ENCODE measurements at places on chromosomes 6 and 20. TPM values are rescaled to one million over a fixed set of nuclear protein-coding genes. Genes with fewer than 3 reads are reported as not detected.

PBOV1 gene
- not detected for total RNA-seq

FLRT3 gene
- 21.9 TPM for total RNA-seq

BANF2 gene
- not detected for total RNA-seq

DEFB124 gene
- not detected for total RNA-seq

SIM1 gene
- total RNA-seq = not detected

UNC5CL gene
- total RNA-seq = 0.63 TPM

MICA gene
- 0.63 TPM for total RNA-seq

SPATA2 gene
- 4.1 TPM for total RNA-seq

SLC17A9 gene
- total RNA-seq = 0.31 TPM

MYO6 gene
- 40.1 TPM for total RNA-seq

IL17F gene
- total RNA-seq = not detected

HLA-DRA gene
- 2.2 TPM for total RNA-seq

C6orf15 gene
- not detected for total RNA-seq

FRK gene
- 0.63 TPM for total RNA-seq

PXDC1 gene
- total RNA-seq = 12.5 TPM

RBPJL gene
- not detected for total RNA-seq

TRAPPC3L gene
- not detected for total RNA-seq

LHFPL5 gene
- 1.6 TPM for total RNA-seq

LY6G6C gene
- total RNA-seq = not detected

ZSCAN16 gene
- 24.4 TPM for total RNA-seq

GSTA3 gene
- not detected for total RNA-seq

HCRTR2 gene
- 14.1 TPM for total RNA-seq

GLP1R gene
- total RNA-seq = not detected

SCUBE3 gene
- 2.8 TPM for total RNA-seq

SMIM28 gene
- total RNA-seq = not detected

CLPSL2 gene
- total RNA-seq = not detected

TRIM38 gene
- total RNA-seq = 0.31 TPM

SLCO4A1 gene
- total RNA-seq = 2.5 TPM

NFKBIE gene
- total RNA-seq = 7.8 TPM

FARS2 gene
- total RNA-seq = 25.0 TPM
